Fibroblast of skin of left quadriceps (primary cell): ENCODE measurements at places on chromosomes 11 and 22.

DNA sequence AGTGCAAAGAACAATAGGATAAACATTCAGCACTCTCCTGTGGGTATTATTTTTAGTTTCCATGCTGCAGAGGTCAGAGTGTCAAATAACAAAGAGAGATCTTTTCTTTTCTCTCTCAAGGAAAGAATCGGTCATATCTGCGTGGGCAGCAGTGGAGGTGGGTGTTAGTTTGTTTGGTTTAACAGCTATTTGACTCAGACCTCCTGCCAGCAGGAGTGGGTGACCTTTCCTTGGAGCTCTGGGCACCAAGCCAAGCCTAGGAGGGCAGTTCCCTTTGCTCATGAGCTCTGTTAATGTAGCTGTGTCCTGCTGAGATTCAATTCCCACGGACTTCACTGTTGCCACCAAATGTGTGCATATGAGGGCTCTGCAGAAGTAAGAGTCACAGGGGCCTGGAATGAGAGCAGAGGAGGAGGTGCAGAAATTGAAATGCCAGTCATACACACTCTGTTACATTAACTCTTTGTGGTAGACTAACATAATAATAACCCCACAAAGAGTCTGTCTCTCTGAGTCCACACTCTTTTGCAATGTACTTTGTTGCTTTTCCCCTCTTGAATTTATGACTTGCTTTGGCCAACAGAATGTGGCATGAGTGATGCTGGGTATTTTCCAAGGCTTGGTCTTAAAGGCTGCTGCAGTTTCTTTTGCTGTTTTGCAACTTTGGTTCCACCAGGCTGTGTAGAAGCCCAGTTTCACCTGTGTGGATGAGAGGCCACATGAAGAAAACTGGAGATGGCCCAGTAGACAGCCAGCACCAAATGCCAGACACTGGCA, 76.0 kb upstream of the GRK3 start:
- DNase-seq = no peak

DNA sequence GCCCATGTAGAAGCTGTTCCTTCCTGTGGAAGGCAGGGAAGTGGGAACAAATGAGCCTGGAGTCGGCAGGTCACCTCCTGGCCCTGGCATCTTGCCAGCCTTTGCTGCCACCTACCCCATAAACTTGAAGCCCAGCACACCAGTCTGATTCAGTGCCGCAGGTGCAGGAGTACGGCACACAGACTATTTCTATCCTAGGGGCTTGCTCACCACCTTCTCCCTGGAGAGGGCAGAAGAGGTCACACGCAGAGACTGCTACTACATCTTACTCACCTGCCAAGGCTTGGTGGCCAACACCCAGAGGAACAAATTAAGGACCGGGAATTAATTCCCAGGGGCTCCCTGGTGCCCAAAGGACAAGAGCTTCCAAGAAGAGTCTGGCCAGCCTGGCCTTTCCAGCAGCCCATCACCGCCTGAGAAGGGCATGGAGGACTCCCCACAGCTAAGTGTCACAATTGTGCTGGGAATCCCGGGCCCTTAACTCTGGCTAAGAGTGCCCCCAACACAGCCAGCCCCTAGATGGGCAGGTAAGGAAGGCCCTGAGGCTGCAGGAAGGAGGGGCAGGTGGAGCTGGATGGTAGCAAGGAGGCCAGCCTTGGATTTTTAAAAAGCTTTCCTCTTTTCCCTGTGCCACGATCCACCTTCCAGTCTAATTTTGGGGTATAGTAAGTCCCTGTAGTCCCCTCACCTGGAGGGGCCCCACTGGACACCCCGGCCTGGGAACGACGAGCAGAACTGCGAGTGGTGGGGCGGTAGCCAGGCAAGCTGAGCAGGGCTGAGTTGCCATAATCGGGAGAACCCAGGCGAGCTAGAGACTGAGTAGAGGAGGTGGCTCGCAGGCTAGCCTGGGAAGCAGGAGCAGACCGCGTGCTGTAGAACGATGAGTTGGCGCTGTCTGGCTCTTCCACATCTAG, 6.9 kb downstream of the IL18BP start:
- DNase-seq = no peak

GRCh38 chr22:19630614-19631013, 83.7 kb upstream of the SEPTIN5 start:
- no peak for DNase-seq

- DNase-seq = no peak
Observed at GRCh38 chr11:86341382-86341781, 33.3 kb upstream of the CCDC81 start.

DNA sequence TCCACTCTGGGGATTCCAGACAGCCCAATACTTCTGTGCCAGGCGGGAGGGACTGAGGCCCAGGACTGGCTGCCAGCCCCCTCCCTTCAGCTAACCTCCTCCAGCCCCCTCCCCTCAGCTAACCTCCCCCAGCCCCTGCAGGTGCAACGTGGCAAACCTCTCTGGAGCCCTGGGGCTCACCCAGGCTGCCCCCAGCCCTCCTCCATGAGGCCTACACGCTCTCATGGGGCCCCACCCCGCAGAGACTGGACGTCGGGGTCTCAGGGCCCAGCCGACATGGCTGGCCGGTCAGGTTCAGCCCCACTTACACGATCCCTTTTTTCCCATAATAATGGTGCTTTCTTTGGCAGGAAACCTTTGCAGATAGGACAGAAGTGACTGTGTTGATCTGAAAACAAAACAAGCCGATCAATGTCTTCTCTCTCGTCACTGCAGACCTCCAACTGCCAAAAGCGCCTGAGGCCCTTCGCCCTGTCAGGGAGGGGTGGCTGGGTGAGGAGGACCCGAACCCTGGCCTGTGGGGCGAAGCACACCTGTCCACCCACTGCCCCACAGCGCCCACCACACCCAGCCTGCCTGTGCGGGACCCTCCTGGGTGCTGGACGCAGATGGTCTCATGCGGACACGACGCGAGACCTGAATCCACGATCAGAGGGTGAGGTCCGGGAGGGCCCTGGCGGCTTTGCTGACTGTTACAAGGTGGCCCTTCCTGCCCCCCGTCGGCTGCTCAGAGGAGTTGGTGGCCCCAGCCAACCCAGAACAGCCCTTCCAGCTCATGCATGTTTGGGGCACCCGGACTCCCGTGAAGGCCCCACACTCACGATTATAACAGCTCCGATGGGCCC, 33.6 kb downstream of the TRMU start:
- no peak for DNase-seq

GRCh38 chr11:133506551-133507094, 25.7 kb downstream of the OPCML start:
- DNase-seq = no peak

DNA sequence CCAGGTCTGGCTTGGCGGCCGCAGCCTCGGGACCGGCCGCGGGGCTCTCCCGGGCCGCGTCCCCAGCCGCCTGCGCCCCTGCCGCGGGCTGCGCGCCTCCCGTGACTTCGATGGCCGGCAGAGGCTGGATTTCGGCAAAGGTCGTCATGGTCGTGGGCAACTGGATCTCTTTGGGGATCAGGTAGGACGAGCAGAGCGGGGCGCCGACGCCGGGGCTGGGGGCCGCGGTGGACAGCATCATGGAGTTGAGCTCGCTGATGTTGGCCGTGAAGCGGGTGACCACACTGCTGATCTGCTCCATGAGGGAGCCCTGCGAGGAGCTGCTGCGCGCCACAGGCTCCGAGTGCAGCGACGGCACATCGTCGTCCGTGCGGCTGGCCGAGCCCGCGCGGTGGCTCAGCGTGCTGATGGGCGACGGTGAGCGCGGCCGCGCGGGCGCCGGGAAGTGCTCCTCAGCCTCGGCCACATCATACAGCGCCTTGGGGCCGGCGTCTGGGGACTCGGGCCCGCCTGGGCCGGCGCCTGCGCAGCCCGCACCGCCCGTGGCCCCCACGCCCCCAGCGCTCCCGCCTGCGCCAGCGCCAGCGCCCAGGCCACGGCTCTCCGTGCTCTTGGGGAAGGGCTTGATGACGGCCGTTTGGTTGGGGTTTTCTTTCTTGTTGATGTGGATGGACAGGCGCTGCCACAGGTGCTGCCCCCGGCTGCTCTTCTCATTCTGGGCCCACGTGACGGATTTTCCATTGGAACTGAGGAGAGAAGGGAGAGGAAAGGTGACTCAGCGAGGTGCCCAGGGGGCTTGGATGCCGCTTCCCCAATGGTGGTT, 171.4 kb upstream of the CTSC start:
- DNase-seq = no peak

DNA sequence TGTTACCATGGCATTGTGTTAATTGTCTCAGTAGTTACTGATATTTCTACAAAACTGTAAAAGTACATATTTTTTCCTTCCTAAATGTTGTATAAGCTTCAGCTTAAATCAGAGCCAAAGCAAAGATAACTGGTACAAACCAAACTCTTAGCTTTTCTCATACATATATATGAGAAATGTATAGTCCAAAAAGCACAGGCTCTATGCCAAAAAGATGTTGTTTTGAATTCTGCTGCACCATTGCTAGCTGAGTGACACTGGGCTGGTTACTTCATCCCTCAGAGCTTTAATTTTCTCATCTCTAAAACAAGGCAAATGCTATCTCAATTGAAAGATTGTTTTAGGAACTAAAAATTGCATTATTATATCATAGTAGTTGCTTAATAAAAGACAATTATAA, 6.7 kb upstream of the GRIA4 start:
- DNase-seq = no peak

- no peak for DNase-seq
Observed at GRCh38 chr11:93653080-93653479, 8.4 kb upstream of the CEP295 start.

GRCh38 chr11:95512177-95512576, 277.4 kb downstream of the FAM76B start:
- peak; percentile 85 for DNase-seq

GRCh38 chr22:27992294-27993165, 73.5 kb upstream of the PITPNB start:
- DNase-seq = no peak

GRCh38 chr11:73268671-73269271, 3.4 kb upstream of the P2RY6 start:
- no peak for DNase-seq

GRCh38 chr22:23085351-23085671, 15.0 kb downstream of the GNAZ start:
- DNase-seq = no peak

GRCh38 chr11:19576903-19577302, 135.7 kb upstream of the NAV2 start:
- DNase-seq = no peak

- DNase-seq = peak; percentile 80
Observed at GRCh38 chr22:28075358-28075981, 156.4 kb upstream of the PITPNB start.

GRCh38 chr11:32440916-32441315, 5.6 kb upstream of the WT1 start:
- DNase-seq = no peak

GRCh38 chr22:49334449-49334789, 493.3 kb downstream of the BRD1 start:
- DNase-seq = no peak

DNA sequence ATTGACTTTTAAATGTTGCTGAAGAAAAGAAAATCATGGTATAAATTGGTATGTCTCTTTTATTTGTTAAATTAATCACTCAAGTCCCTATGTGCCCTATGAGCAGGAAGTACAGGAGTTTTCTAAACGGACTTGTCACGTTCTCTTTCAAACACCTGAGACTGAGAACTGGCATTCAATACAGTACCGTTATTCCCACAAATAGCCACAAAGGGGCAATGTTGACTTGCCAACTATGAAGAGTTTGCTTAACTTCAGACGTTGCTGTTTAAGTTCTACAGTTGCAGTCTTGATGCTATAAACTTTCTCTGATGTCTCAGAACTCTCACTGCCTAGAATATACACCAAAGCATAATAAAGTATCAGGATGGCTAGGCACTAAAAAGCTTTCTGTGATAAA, 7.6 kb downstream of the OR56A1 start:
- DNase-seq = peak; percentile 2

DNA sequence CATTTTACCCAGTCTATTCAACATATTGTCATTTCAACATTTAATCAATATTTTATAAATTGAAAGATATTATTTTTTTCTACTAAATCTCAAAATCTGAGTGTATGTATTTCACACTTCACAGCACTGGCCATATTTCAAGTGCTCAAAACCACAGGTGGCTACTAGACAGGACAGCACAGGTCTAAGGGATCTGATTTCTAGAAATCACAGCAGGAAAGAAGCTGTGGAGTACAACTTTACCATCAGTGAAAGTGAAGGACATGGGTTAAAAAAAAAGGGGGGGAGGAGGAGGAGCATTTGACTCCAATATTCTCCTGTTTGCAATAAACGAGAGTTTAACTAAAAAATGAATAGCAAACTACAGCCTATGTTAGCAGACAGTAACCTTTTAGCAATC, 4.5 kb downstream of the PRDM10 start:
- DNase-seq = no peak

DNA sequence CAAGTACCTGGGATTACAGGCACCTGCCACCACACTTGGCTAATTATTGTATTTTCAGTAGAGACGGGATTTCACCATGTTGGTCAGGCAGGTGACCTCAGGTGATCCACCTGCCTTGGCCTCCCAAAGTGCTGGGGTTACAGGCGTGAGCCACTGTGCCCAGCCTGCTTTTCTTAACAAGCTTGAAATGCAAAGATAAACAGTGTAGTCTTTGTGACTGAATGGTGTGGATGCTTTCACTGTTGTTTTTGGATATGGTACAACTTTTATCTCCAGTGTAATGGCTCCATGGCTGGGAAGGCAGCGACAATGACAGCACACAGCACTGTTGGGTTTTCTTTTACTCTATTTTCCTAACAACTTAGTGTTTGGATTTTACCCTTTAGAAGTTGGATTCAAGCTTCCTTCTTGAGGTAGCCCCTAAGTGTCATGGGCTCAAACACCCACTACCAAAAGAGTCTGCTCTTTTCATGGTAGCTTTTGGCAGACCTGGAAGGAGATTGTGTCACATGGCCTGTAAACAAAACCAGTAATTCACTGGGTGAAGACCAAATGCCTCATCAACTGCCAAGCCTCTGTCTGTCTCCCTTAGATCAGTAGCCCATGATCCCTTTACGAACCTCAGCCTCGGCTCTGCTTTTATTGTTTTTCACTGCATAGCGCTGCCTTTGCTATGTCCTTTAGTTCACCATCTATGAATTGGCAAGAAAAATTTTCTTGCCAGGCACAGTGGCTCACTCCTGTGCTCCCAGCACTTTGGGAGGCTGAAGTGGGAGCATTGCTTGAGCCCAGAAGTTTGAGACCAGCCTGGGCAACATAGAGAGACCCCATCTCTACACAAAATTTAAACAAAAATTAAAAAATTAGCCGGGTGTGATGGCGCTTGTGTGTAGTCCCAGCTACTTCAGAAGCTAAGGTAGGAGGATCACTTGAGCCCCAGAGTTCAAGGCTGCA, 6.4 kb downstream of the VPS51 start:
- no peak for DNase-seq

DNA sequence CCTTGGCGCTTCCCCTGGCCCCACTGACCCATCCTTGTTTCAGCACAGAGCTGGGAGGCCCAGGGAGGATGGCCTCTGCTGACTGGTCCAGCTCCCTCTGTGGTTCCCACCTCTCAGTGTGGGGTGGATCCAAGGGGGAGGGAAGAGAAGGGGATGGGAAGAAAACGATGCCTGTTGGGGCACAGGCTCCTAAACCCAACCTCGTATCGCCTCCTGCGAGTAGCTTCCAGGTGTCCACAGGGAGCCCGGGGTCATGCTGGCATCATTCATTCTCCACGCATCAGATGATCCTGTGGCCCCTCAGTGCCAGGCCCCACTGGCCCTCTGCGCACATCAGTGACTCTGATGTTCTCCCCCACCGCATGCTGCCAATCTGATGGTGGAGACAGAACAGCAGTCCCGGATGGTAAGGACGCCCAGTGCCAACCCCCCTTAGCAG, 5.1 kb downstream of the MYEOV start:
- no peak for DNase-seq

- DNase-seq = no peak
Observed at GRCh38 chr22:36456464-36456845, 25.0 kb downstream of the TXN2 start.

GRCh38 chr11:2293984-2294925, 7.5 kb downstream of the C11orf21 start:
- DNase-seq = no peak

GRCh38 chr11:925158-925495, 543 bp upstream of the AP2A2 start:
- DNase-seq = no peak
